ENCODE measurements at places on chromosomes 13 and 19.

GRCh38 chr13:102536695-102537485 lies 59.9 kb upstream of the TPP2 start:
- DNase-seq: no peak

DNA sequence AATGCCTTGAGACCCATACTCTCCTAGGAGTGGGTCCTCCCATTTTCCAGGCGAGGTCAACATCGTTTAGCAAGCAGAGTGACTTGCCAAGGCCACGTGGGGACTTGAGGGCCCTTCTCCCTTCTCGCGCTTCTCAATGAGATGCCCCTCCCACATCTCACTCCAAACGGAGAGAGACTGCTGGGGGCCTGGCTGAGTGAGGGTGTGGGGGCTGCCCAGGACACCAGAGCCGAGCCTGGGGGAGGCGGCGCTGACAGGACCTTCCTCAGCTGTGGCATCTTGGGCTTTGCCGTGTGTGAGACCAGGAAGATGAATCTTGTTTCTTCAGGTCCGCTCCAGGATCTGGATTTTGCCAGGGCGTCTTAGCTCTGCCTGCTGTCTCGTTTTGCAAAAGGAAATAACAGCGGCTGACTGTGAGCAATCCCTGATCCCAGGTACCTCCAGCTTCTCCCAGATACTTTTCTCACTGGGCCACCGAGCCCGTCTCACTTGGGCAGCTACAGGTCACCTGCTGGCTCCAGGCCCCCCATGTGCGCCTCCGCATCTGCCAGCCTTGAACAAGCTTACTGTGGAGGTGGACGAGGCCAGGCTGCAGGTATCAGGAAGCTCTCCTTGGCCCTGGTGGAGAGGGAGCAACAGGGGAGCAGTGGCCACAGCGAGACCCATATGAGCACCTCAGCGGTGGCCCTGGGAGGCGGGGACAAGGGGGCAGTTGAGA lies 6.0 kb downstream of the COX6B2 start:
- DNase-seq: no peak

DNA sequence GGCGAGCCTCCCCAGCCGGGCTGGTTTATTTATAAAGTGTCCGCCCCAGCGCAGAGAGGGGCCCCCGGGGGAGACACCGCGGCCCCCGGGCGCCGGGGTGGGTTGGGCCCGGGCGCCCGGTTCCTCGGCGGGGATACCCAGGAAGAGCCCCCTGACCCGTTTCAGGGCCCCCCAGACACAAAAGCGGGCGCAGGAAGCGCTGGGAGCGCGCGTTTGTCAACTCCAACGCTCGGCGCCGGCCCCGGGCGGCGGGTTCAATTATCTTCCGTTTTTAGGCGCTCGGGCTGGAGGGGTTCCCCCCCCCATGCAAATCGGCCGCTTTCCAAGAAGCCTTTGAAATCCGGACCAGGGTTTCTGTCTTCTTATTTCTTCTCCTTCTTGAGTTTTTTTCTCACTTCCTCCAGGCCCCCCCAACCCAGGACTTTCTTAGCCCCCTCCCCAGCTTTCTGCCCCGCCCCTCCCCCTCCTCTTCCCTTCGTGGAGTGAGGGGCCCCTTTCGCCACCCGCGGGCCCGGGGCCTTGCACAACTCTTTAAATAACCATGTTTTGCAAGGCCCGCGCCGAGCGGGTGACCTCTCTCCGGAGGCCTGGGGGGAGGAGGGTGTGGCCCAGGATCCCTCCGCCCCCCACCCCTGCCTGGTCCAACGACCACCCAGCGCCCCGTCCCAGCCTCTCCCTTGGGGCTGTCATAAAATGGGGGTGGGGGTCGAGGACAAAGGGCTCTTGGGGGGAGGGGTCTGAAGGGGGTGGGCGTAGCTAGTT lies 935 bp downstream of the ARID3A start:
- DNase-seq: no peak

GRCh38 chr19:8017808-8018207 lies 12.4 kb upstream of the ELAVL1 start:
- no peak for DNase-seq

- no peak for DNase-seq
Measured at GRCh38 chr19:10740798-10741197, 22.9 kb downstream of the DNM2 start.

GRCh38 chr13:63209330-63210017 lies 1793.8 kb upstream of the PCDH20 start:
- no peak for DNase-seq

GRCh38 chr19:49333418-49333805 lies 1.8 kb upstream of the CD37 start:
- DNase-seq: no peak

GRCh38 chr19:41218615-41219507 lies at the start of gene AXL:
Gene AXL (plus strand): TSS chr19:41219223. CDS start chr19:41219393, 170 bp downstream.
- DNase-seq: peak; percentile 91

DNA sequence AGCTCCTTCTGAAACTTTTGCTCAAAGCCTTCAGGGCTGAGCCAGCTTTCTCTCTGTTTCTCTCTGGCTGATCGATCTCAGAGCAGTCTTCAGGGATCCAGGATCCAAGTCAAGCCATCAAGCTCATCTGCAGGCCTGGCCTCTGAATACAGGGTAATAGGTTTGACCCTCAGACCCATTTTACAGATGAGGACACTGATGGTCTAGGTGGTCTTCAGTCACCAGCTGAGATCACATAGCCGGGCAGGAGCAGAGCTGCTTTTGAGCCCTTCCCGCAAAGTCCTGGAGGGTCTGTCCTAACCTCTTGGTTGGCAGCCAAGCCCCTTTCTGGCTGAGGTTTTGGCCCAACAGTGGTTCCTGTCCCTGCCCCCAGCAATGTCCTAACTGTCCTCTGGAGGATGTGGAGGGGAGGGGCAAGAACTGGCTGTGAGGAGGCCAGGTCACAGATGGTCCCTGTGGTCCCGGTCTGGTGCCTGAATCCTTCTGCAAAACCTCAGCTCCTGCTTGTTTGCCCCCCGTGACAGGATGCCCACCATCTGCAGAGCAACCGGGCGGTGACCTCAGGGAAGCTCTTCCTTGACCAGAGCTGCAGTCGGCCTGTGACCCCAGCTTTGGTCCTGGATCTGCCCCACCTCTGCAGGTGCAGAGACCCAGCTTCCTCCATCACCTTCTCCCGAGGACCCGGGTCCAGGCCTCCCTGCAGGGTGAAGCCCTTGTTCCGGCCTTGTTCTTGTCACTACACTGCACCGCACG lies 5.8 kb upstream of the PEAK3 start:
- DNase-seq: no peak

- DNase-seq: no peak
Measured at GRCh38 chr13:104740641-104741222, 1674.5 kb upstream of the SLC10A2 start.

GRCh38 chr13:106103779-106104178 lies 431.7 kb downstream of the EFNB2 start:
- no peak for DNase-seq

- DNase-seq: no peak
Measured at GRCh38 chr13:44938854-44939253, 50.4 kb downstream of the NUFIP1 start.

DNA sequence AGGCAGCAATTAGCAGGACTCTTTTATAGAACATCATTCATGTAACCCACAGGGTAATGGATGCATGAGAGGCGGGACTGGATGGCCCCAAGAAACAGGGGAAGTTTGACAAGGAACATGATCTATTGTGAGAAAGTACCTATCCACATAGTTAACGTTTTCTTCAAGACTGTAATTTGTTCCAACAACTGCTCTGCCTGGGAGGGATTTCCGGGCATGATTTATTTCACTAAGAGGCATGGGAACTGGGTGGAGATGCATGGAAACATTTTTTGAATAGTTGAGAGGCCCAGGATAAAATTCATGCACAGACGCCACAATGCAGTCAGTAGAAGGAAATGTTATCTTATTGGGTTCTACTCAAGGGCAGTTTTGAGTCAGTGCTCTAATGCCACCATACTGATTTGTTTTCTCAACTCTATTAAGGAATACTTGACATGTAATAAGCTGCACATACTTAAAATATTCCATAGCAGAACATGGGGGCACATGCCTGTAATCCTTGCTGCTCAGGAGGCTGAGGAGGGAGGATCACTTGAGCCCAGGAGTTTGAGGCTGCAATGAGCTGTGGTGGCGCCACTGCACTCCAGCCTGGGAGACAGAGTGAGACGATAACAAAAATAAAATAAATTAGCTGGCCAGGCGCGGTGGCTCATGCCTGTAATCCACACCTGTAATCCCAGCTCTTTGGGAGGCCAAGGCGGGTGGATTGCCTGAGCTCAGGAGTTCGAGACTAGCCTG lies 9.9 kb upstream of the ATG4D start:
- DNase-seq: no peak

GRCh38 chr13:51759240-51759639 lies 44.7 kb downstream of the DHRS12 start:
- DNase-seq: no peak

DNA sequence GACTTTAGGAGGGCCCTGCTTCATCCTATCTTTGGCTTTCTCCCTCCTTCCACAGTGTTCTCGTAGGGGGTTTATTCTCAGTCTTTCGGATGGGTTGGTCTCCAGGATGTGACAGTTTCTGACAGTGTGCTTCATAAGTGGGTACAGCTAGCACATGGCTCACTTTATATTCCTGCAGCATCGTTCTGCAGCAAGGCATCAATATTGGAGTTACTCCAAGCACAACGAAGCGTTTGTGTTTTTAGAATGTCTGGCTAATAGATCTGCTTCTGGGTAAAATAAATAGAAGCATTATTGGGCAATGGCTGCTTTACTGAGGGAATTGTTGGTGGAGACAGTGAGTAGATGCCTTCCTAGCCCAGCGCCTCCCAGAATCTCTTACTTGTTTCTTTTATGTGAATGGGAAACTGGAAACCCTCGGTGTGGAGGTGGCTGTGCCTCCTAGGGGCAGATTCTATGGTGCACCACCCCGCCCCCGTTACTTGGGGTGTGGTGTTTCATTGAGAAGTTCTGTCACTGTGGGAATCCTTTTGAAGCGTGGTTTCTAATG lies 2.0 kb downstream of the FARP1 start:
- peak; percentile 54 for DNase-seq

- DNase-seq: no peak
Measured at GRCh38 chr19:24073807-24074206, 13.2 kb upstream of the ZNF254 start.

DNA sequence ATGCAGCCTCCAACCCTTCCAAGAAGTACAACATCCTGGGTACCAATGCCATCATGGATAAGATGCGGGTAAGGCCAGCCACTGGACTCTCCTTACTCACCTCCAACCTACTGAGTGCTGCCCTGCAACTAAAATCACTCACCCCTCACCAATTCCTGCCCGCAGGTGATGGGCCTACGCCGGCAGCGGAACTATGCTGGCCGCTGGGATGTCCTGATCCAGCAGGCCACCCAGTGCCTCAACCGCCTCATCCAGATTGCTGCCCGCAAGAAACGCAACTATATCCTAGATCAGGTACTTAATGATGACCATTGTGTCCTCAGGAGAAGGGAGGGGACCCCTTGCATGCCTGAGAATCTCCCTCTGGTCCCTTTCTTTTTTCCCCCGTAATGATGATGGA lies 15.6 kb upstream of the CCDC97 start:
- no peak for DNase-seq

GRCh38 chr19:10852941-10853340 lies 4.7 kb downstream of the C19orf38 start:
- DNase-seq: no peak

DNA sequence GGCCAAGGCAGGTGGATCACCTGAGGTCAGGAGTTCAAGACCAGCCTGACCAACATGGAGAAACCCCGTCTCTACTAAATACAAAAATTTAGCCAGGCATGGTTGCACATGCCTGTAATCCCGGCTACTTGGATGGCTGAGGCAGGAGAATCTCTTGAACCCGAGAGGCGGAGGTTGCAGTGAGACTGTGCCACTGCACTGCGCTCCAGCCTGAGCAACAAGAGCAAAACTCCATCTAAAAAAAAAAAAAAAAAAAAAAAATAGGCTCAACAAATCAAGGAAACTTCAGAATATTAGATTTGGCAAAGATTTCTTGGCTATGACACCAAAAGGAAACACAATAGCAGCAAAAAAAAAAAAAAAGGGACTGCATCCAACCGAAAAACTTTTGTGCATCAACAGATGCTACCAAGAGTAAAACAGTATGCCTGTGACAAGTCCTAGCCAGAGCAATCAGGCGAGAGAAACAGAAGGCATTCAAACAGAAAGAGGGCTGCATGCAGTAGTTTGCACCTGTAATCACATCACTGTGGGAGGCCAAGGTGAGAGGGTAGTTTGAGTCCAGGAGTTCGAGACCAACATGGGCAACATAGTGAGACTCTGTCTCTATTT lies 23.8 kb downstream of the ZNF160 start:
- no peak for DNase-seq

- DNase-seq: peak; percentile 82
Measured at GRCh38 chr19:11482384-11483050, 1.7 kb upstream of the ELAVL3 start.

- no peak for DNase-seq
Measured at GRCh38 chr13:35552172-35552844, 75.8 kb upstream of the MAB21L1 start.
